ENCODE measurements at places on chromosomes 16 and 17. TPM values are rescaled to one million over a fixed set of nuclear protein-coding genes. Genes with fewer than 3 reads are reported as not detected.

Gene SPATA32
- not detected for polyA plus RNA-seq

Gene TMEM235
- not detected for polyA plus RNA-seq

Gene GPR179
- not detected for polyA plus RNA-seq

Gene YPEL2
- 2.3 TPM for polyA plus RNA-seq

Gene TM4SF5
- not detected for polyA plus RNA-seq

Gene CACNG3
- polyA plus RNA-seq = not detected

Gene SOX8
- 0.26 TPM for polyA plus RNA-seq

- H3K27me3 ChIP-seq = peaks cover 45% of the 10 kb centered on the region
- H3K4me1 ChIP-seq = peaks cover 5% of the 10 kb centered on the region
- H3K4me3 ChIP-seq = no peak overlapping the region
- H3K36me3 ChIP-seq = peaks cover 3% of the 10 kb centered on the region
- DNase-seq = no peak
These were observed 906 bp upstream of the CARMIL2 start for GRCh38 chr16:67644038-67644437.

DNA sequence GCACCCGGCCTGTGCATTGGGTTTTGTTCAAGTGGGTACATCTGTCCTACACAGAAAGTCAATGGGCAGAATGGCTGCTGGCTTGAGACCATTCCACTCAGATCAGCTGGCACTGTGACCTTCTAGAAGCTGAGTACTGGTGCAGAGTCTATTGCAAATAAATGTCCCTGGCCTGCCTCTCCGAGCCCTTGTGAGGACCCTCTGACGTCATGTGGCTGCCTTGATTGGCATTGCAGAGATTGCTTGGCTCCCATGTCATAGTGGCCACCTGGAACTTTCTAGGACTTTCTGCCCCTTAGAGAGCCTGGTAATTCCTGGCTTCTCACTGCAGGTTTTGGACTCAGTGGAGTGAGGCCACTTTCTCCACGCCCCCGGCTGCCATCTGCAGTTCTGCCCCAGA is 211.3 kb downstream of the ENGASE start:
- no peaks in the 10 kb centered on the region for H3K36me3 ChIP-seq
- H3K4me1 ChIP-seq = no peaks in the 10 kb centered on the region
- no peak overlapping the region for H3K4me3 ChIP-seq
- no peak for DNase-seq
- no peak overlapping the region for H3K27ac ChIP-seq

- no peaks in the 10 kb centered on the region for H3K4me1 ChIP-seq
- H3K36me3 ChIP-seq = no peaks in the 10 kb centered on the region
- H3K4me3 ChIP-seq = no peak overlapping the region
- no peaks in the 10 kb centered on the region for H3K27me3 ChIP-seq
These were observed 332.2 kb upstream of the KIF2B start for GRCh38 chr17:53490447-53490968.

- DNase-seq = no peak
- no peaks in the 10 kb centered on the region for H3K36me3 ChIP-seq
These were observed 50.2 kb downstream of the ANKFN1 start for GRCh38 chr17:56203430-56203829.

DNA sequence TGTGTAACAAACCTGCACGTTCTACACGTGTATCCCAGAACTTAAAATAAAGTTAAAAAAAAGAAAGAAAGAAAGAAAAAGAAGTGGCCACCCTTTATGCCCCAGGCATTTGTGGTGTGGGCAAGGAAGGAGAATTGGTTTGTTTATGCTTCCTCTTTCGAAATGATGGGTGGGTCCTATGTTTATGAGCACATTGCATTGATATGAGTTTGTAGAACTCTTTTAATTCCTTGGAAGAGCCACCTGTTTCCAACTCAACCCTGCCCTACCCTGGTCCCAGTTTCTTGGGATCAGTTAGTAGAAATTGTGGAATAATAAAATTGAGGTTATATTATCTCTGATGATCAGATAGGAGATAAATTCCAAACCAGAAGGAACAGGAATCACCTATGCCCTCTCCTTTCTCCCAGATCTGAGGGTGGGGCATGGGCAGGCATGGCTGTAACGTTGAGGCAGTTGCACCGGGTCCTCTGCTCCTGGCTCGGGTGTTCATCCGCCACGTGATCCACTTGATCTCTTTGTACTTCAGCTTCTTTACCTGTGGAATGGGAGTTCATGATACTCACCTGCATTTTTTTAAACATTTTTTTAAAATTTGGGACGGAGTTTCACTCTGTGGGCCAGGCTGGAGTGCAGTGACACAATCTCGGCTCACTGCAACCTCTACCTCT is 15.9 kb downstream of the CHAD start:
- H3K36me3 ChIP-seq = peaks cover 2% of the 10 kb centered on the region
- DNase-seq = peak; percentile 19
- no peak overlapping the region for H3K4me3 ChIP-seq
- no peaks in the 10 kb centered on the region for H3K4me1 ChIP-seq
- H3K27me3 ChIP-seq = no peaks in the 10 kb centered on the region
- no peak overlapping the region for H3K27ac ChIP-seq

- H3K4me3 ChIP-seq = no peak overlapping the region
- H3K27me3 ChIP-seq = no peaks in the 10 kb centered on the region
- H3K27ac ChIP-seq = no peak overlapping the region
- no peaks in the 10 kb centered on the region for H3K36me3 ChIP-seq
- no peak for DNase-seq
These were observed 13.0 kb downstream of the ARL4D start for GRCh38 chr17:43411749-43412148.

DNA sequence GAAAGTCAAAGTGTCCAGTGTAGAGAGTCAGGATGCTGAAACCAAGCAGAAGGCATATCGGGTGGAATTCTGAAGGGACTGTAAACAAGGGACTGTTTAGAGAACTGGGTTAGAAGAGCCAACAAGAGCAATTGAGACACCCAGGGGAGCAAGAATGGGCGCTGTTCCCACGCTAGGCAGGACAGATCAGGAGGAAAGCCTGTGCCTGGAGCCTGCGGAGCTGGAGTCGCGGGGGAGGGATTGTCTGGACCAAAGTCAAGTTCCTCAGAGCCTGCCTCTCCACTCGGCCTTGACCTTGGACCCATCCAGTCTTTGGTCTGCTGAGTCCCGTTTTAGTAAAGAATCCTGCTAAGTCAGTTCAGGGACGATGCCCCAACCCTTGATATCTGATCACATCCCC is 14.7 kb upstream of the KLHL36 start:
- H3K4me1 ChIP-seq = peaks cover 4% of the 10 kb centered on the region
- H3K27me3 ChIP-seq = no peaks in the 10 kb centered on the region
- no peak overlapping the region for H3K4me3 ChIP-seq
- H3K36me3 ChIP-seq = no peaks in the 10 kb centered on the region
- H3K27ac ChIP-seq = no peak overlapping the region

GRCh38 chr17:34140006-34140405 is 115.1 kb upstream of the CCL2 start:
- peaks cover 1% of the 10 kb centered on the region for H3K27me3 ChIP-seq
- H3K4me3 ChIP-seq = no peak overlapping the region
- H3K4me1 ChIP-seq = no peaks in the 10 kb centered on the region
- no peaks in the 10 kb centered on the region for H3K36me3 ChIP-seq

DNA sequence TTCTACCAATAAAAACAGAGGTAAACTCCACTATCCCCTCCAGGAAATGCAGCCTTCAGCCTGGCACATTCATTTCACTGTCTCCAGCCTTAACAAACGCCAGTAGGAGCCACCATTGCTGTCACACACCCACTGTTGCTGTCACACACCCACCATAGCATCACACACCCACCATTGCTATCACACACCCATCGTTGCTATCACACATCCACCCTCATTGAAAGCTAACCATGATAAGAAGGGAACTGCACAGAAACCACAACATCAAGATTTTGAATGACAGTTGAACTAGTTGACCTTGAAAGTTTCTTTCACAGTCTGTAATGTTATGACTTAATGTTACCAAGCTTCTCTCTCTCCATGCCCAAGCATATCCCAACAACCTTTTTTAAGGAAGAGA is 38.1 kb downstream of the SHCBP1 start:
- no peaks in the 10 kb centered on the region for H3K4me1 ChIP-seq
- no peaks in the 10 kb centered on the region for H3K27me3 ChIP-seq
- no peak for DNase-seq
- no peak overlapping the region for H3K4me3 ChIP-seq
- H3K27ac ChIP-seq = no peak overlapping the region
- peaks cover 2% of the 10 kb centered on the region for H3K36me3 ChIP-seq

DNA sequence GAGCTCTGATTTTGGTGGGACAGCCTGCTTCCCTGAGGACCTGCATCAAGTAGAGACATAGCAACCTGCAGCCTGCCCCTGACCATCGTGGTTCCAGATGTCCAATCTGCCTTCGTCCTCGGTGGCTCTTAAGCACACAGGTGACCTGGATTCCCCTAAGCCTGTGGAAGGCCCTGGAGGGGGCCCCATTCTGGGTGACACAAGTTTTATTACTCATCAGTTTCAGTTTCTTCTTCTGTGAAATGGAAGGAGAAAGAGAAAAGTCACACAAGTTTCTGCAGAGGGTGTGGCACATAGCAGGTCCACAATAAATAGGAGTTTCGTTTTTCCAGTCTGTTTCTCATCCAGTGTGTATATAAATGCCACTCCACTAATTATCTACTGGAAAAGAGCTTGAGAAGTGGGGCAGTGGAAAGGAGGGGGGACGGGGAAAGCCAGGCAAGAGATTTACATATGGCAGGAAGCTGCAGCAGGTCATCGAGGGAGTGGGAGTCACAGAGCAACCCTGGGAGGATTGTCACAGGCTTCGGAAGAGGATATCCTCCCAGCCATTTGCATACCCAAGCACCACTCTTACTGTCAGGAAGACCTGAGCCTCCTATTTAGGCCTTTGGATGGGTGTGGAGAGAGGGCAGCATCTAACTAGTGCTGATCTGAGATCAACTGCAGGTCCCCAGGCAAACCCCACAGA is 10.0 kb upstream of the NOS2 start:
- no peaks in the 10 kb centered on the region for H3K36me3 ChIP-seq
- H3K4me3 ChIP-seq = no peak overlapping the region
- H3K27ac ChIP-seq = no peak overlapping the region
- peaks cover 5% of the 10 kb centered on the region for H3K27me3 ChIP-seq
- H3K4me1 ChIP-seq = peaks cover 5% of the 10 kb centered on the region

- no peaks in the 10 kb centered on the region for H3K36me3 ChIP-seq
- H3K27ac ChIP-seq = no peak overlapping the region
- no peak overlapping the region for H3K4me3 ChIP-seq
- no peaks in the 10 kb centered on the region for H3K27me3 ChIP-seq
- H3K4me1 ChIP-seq = peaks cover 4% of the 10 kb centered on the region
- DNase-seq = no peak
These were observed 62.7 kb upstream of the GSE1 start for GRCh38 chr16:85550422-85550864.

GRCh38 chr17:31595076-31595475 is 203.6 kb downstream of the RAB11FIP4 start:
- peak; percentile 66 for DNase-seq
- peaks cover 39% of the 10 kb centered on the region for H3K4me1 ChIP-seq
- no peaks in the 10 kb centered on the region for H3K27me3 ChIP-seq
- H3K4me3 ChIP-seq = no peak overlapping the region
- H3K36me3 ChIP-seq = no peaks in the 10 kb centered on the region
